ENCODE measurements at places on chromosomes 11 and 22. TPM values are rescaled to one million over a fixed set of nuclear protein-coding genes. Genes with fewer than 3 reads are reported as not detected.

DNA sequence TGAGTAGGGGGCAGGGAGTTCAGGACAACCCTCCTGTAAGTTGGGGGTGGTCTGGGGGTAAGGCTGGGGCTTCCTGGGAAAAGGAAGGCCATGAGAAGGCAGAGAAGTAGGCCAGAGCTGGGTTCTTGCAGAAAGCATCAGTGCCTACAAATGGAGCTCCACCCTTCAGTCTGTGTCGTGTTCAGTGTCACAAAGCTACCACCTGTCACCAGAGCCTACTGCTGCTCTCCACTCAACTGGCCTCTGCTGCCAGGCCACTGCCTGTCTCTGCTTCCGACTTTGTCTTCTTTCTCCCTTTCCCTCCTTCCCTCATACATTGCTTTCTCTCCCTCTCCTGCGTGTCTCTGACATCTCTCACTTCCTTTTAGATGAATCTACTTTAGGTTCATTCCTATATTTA lies 3.4 kb upstream of the WBP2NL start:
- no peak for DNase-seq

- peak; percentile 46 for DNase-seq
Observed at GRCh38 chr22:46421267-46421666, 85.8 kb downstream of the TRMU start.

DNA sequence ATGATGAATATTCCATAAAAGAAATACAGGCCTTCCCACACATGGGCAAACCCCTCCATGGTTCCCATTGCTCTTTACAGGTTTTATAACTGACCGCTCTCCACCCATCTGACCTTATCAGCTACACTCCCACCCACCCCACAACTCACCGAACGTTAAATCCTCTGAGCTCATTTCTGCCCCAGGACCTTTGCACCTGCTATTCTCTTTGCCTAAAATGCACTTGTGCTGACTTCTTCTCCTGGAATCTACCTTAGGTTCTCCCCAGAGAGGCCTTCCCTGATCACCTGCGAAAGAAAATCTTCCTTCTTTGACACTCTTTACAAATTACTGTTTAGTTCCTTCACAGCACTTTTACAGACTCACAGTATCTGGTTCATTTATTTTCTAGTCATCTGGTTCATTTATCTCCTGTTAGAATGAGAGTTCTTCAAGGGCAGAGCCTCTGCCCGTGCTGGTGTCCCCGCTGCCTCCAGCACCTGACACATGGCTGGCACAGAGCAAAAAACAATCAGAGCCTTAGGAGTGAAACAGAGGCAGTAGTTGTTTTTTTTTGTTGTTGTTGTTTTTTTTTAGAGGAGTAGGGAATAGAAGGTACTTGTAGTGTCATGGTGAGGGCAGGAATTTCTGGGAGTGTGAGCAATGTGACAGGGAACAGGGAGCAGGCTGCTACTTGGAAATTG lies 21.6 kb upstream of the GRK3 start:
- no peak for DNase-seq

GRCh38 chr11:44008698-44009097 lies 39.1 kb upstream of the ACCSL start:
- no peak for DNase-seq

GRCh38 chr11:2870460-2870859 lies 15.1 kb downstream of the CDKN1C start:
- DNase-seq = no peak

- no peak for DNase-seq
Observed at GRCh38 chr11:122832721-122833470, 5.4 kb upstream of the CRTAM start.

DNA sequence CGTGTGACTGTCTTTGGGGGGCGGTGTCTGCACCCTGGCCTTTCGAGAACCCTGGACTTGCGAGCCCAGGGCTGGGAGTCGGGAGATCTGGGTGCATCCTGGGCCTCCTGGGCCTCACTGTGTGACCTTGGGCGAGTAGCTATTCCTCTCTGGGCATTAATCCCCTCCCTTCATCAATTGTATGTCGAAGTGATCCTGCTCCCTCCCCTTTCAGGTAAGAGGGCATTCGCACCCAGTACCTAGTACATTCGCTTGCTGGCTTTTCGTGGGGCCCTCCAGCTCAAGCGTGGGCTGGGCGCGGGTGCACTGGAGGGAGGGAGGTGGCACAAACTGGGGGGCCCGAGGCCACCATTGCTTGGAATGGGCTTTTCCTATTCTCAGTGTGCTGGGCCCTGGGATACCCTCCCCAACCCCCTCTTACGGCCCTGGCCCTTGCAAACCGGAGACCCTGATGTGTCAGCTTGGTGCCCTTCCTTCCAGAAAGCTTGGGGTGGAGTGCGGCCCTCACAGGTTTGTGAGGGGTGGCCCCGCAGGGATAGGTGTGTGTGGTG lies 530 bp downstream of the USP35 start:
- peak; percentile 24 for DNase-seq

Gene OR51E2
- not detected for total RNA-seq

GRCh38 chr11:117356126-117356890 lies 28.7 kb downstream of the CEP164 start:
- DNase-seq = no peak

DNA sequence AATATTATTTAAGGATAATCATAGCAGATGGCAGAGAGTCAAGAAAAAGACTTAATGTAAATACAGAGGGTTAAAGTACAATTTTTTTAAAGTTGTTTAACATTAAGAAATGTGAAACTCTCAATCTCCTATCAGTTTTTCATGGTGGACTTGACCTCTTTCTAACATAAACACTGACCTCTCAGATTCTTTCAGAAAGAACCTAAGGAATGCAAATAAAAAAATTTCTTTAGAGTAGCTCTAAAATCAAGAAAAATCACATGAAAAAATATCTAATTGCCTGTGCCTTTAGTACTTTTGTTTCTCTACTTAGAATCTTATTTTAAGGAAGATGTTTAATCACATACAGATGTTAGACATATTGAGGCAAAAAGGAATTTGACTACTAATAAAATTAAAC lies 12.9 kb downstream of the RNF141 start:
- no peak for DNase-seq

GRCh38 chr11:67530282-67530592 lies 7.0 kb upstream of the CABP2 start:
- DNase-seq = no peak

- no peak for DNase-seq
Observed at GRCh38 chr11:86377972-86378371, 3.3 kb downstream of the CCDC81 start.

DNA sequence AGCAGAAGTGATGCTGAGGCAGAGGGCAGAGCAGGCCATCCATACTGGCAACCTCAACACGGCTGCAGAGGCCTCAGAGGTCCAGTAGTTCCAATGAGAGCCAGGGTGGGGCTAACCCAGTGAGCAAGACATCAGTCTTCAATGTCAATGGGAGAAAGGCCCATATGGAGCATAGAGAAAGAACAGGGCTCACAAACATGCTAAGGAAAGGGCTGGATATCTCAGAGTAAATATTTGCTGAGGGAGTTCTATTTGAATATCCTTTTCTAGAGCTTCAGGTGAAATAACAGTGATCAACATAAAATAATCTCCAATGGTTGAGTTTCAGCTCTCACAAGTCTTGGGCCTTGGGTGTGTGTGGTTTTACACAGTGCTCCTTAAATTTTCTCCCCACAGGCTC lies 50.8 kb upstream of the CCDC90B start:
- no peak for DNase-seq

DNA sequence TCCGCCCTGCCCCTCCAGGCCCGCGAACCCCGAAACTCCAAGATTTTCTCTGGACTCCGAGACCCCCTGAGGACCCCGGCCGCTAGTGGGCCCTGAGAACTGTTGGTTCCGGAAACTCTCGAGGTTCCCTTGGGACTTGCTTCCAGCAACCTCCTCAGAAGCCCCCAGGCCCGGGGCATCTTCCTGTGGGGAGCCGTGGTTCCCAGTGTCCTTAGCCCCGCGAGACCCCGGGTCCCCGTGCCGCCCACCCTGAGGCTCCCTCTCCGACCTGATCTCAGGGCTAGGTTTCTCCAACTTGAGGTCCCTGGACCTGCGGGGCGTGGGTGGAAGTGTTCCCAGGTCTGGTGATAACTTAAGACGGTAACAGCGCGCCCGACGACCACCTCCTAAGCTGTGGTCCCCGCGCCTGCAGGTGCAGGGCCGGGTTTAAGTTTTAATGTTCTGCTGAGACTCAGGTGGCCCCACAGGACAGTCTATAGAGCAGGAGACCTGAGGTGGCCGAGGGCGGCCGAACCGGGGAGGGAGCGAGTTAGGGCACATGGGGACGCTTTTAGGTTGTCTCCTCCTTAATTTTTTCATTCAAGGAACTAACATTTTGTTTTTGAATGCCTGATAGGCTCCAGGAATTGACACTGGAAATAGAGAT lies 720 bp downstream of the FAM118A start:
- DNase-seq = peak; percentile 47

DNA sequence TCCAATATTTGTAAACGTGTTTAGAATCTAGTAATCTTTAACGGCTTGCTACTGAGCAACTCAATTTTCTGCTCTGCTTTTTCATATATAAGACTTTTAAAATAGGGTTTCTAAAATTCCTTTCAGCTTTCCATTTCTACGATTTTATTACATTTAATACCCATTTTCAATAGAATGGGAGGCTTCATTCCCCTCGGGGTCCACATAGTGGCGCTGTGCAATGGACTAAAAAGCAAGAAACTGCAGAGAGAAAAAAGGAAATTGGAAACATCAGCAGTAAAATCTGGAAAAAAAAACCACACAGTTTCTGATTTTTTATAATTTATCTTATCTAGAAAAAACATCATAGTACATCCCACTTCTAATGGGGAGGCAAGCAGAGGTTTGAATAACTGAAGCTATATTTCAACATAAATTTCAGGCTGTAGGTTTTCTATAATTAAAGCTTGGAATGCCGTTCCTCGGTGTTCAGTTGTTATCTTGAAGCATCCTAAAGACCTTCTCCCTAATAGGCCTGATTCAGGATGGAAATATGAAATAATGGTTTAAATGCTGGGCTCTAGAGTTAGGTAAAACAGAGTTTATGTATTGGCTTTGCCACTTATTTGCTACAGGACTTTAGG lies 18.7 kb upstream of the JHY start:
- DNase-seq = peak; percentile 71

DNA sequence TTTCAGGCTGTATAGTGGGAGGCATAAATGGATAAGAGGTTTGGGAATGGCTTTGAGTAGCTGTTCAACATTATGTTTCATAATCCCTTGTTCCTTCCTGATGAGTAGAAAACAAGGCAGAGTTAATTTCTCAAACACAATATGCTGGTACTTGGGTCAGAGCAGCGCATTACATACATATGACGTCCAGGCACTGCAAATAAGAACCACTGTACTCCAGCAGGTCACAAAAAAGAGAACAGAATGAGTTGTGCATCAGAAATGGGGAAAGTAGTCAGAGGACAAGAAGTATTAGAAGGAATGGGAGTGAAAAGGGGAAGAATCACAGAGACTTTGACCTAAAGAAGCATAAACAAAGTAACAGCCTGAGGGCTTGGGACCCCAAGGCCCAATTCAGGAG lies 44.0 kb upstream of the RDX start:
- DNase-seq = no peak

DNA sequence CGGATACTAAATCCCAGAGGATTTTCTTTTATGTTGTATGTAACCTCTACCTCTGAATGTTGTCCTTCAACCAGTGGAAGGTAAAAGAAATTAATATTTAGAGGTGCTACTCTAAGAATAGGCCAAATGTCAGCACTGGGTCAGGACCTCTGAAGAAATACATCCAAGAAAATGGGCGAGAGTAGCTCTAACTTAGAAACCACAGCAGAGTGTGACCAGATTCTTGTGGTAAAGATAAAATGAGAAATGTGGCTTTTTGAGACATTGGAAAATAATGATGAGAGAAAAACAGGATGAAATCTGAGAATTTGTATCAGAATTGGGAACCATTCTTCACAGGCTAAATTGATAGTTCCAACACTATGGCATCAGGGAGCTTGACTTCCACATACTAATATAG lies 63.5 kb downstream of the CSTPP1 start:
- no peak for DNase-seq

Gene MUC2
- total RNA-seq = not detected

- DNase-seq = no peak
Observed at GRCh38 chr11:114090225-114090910, 30.9 kb downstream of the ZBTB16 start.

- peak; percentile 5 for DNase-seq
Observed at GRCh38 chr11:1942558-1943260, 4.4 kb upstream of the MRPL23 start.

DNA sequence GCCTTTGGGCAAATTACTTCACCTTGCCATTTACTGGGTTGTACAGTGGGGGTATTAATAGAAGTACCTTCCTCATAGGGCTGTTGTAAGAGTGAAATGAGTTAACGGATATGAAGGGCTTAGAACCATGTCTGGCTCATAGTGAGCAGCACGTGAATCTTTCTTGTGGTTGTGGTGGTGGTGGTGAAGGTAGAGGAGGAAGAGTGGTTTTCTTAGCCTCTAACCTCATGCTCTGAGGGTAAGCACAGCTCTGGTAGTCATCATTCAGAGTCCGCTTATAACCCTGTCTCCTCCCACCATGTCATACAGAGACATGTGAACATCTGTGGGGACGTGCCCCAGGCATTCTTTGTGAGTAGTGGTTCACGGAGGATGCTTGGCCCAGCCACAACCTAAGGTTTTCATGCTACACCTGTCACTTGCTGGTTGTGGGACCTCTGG lies 43.6 kb downstream of the TEAD1 start:
- DNase-seq = peak; percentile 81

DNA sequence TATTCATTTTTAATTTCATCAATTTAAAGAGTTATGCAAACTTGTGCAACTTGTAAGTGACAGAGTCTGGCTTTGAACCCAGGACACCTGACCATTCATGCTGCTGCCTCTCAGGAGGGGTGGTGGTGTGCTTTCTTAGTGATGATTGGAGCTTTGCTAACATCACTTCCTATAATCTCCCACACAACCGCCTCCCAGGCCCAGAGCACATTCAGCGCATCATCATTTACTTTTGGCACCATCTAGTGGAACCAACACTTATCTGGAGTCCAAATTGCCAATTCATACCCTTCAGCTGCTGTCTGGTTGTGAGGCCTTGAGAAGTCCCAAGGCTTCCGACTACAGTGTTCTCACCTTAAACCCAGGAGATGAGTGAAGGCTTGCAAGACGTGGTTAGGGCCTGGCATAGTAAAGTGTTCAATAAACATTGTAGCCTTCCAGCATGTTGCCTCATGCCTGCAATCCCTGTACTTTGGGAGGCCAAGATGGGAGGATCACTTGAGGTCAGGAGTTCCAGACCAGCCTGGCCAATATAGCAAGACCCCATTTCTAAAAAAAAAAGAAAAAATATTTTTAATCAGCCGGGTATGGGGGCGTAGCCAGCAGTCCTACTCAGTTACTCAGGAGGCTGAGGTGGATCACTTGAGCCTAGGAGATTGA lies 1.1 kb upstream of the TTLL1 start:
- peak; percentile 76 for DNase-seq

Gene APOL4
- 0.21 TPM for total RNA-seq

- DNase-seq = peak; percentile 97
Observed at GRCh38 chr22:31290494-31291471, 1.5 kb downstream of the PIK3IP1 start.

GRCh38 chr11:68039526-68040086 lies 781 bp downstream of the TCIRG1 start:
- DNase-seq = peak; percentile 49

Data from activated CD4-positive, alpha-beta T cell treated with anti-CD3 and anti-CD28 coated beads for 36 hours (primary cell).